ENCODE measurements at places on chromosomes 16 and 17.

GRCh38 chr17:43658900-43659299 lies 2.8 kb downstream of the MEOX1 start:
- no peak for DNase-seq

DNA sequence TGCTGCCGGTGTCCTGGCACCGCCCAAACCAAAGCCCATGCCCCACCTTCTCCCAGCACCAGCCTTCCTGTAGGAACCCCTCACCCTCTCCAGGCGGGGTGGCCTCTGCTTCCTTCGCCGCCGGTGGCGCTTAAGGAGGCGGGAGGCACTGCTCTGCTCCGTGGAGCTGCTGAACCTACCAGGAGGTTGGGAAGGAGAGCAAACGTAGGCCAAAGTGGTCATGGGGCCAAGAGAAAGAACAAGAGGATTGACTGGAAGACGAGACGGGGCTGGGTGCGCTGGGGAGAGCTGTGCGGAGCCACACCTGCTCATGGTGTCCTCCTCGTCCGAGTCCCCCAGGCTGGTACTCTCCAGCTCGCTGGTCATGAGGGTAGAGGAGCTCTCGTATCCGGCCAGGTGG lies 4.8 kb downstream of the DVL2 start:
- DNase-seq = no peak

- DNase-seq = no peak
Observed at GRCh38 chr17:48995974-48996721, 1.0 kb upstream of the IGF2BP1 start.

- DNase-seq = peak; percentile 58
Observed at GRCh38 chr16:81443688-81444447, 740 bp upstream of the CMIP start.

DNA sequence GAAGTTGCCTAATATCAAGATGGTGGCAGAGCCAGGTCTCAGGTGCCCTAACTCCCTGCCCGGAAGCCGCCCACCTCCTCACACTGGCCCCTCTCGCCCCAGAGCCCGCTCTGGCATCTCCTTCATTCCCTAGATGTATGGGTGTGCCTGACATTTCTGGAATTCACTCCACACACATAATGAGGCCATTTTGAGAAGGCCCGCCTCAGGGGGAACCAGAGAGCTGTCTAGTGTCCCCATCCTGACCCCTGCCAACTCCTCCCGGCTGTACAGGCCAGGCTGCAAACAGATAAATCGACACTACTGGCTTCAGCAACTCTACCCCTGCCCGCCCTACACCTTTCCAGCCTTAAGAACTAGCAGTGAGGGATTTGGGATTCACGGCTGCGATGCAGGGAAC lies 7.7 kb downstream of the WNT3 start:
- no peak for DNase-seq

DNA sequence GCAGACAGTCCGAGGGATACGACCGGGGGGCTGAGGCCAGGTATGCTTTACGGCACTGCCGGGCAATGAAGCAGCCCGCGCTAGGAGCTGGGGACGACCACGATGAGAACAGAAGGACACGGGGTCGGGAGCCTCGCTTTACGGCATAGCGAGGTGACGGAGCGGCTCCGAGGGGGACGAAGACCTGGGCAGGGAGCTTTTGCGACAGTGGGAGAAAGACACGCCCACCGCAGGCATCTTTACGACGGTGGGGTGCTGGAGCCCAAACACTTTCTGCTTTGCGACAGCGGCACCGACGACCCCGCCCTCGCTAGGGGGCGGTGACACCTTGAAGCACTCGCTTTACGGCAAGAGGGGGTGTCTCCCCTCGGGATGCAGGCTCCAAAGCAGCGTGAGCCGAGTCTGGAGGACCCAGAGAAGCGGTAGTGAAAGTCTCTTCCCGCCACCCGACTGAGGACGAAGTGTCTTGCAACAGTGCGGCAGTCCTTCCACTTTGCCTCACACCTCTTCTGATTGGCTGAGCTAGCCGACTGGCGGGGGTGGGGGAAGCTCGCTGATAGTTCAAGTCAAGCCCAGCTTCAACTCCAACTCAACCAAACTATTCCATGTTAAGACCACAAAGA lies 350 bp upstream of the NEURL4 start:
- peak; percentile 100 for DNase-seq

DNA sequence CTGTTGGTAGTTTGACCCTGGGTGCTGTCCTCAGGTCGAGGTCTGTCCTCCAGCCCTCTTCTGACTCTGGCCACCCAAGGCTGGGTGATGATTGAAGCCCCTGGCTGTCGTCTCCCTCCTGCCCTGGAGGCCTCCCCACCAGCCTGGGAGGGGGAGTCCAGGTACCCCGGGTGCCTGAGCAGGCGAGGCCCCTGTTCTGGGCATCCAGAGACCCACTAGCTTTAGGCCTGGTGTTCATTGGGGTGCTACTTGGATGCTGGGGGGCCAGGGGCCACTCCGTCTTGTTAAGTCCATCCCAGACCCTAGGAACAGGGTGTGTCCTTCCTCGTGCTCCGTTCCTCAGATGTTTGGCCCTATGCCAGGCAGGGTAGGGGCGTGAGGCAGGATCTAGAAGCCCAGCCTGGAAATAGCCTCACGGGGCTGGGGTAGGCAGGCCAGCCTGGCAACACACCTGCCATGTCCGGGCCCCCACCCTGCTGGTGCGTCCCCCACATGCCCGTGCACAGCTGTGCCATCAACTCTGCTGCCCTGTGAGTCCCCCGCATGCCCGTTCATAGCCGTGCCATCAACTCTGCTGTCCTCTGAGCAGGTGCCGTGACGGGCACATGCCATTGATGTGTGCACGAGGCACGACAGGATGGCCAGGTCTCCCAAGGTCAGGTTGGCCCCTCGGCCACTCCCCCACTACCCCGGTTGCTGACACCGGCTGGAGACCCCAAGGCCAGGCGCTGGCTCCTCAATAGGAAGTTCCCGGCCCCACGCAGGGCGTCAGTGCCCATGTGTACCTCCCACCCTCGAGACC lies 36.9 kb downstream of the GINS2 start:
- peak; percentile 72 for DNase-seq

- no peak for DNase-seq
Observed at GRCh38 chr17:77423589-77424451, 283.1 kb downstream of the SEC14L1 start.

DNA sequence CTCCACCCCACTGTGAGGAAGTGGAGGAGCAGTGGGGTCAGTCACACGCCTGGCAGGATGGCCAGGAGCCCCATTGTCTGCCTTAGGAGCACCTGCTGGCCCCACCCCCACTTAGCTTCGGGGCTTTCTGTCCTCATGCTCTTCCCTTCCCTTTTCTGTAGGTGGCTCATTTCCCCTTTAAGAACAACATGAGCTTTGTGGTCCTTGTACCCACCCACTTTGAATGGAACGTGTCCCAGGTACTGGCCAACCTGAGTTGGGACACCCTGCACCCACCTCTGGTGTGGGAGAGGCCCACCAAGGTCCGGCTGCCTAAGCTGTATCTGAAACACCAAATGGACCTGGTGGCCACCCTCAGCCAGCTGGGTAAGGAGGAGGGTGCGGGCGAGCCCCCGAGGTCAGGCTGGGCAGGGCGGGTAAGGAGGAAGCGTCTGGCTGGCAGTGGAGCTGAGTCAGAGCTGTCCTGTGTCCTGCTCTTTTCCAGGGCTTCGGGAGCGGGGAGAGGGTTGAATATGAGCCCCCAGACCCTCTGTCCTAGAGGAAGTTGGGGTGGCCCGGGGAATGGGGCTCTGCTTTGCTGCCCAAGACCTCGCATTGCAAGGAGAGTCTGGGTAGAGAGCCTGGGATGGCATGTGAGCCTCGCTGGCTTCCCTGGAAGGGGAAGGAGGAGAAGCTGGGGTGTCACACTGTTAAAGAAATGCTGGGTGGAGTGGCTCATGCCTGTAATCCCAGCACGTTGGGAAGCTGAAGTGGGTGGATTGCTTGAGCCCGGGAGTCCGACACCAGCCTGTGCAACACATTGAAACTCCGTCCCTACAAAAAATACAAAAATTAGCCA lies 9.2 kb upstream of the SERPINF1 start:
- peak; percentile 34 for DNase-seq

DNA sequence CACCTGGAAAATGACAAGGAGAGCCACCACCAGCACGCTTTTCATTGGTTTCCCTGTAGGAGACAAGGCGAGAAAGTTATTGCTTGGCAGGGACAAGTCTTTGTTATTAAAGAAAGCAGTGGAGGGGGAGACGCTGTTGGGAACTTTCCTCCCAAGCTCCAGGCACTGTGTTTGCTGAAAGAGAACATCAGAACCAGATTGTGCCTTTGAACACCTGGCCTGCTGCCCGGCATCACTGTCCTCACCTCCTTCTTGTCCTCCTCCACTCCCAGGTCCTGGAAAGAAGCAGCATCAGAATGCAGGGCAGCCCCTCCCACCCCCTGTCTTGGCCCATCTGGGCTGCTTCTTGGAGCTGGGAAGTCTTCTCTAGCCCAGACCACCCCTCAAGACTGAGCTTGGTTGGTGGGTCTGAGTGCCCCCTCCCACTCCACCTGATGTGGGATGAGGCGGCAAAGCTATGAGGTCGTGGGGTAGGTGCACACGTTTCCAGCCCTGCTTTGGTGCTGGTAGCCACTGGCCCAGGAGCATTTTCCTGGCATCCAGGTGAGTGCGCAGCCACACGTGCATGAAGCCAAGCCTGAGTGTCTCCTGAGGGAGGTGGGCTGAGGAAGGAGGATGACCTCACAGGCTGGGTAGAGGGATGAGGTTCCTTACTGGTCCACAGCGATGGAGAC lies 6.2 kb downstream of the CCR7 start:
- no peak for DNase-seq

DNA sequence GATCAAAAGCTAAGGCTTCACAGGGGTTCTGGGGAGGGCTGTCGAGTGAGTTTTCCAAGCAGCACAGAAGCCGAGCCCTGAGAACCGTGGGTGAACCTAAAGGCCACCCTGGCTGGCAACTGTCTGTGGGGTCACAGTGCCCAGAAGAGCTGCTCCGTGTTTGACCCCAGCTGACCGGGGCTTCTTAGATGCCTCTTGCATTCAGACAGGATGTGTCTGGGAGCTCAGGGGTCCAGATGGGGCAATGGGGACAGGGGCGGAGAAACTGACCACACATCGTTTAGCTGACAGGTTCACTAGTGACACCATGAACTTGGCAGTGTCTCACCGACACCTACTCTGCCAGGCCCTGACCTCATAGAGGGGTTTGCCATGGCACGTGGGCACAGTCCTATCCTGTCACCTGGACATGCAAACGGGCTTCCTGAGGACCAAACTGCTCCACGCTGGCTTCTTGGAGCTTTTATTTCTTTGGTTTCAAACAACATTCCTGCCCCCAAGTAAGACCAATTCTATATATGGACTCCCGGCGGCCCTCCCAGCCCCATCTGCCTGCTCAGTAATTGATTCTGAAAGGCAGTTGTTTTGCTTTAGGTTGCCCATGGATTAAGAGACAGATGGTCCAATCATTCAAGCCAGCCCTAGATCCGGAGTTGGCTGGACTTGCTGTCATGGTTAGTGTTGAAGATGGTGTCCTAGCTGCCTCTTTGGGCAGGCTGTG lies 22.2 kb downstream of the WSCD1 start:
- DNase-seq = no peak

DNA sequence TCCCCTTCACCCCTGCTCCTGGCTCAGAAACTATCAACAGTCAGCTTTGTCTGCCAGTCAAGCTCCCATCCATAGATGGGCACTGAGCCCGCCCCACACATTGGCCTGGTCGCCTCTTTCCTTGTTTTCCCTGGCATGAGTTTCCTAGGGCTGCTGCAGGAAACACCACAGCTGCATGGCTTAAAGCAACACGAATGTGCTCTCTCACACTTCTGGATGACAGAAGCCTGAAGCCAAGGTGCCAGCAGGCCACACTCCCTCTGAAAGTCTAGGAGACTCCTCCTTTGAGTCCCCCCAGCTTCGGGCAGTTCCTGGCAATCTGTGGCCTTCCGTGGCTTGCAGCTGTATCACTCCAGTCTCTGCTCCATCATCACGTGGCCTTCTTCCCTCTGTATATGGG lies 69.9 kb downstream of the TBC1D16 start:
- no peak for DNase-seq

DNA sequence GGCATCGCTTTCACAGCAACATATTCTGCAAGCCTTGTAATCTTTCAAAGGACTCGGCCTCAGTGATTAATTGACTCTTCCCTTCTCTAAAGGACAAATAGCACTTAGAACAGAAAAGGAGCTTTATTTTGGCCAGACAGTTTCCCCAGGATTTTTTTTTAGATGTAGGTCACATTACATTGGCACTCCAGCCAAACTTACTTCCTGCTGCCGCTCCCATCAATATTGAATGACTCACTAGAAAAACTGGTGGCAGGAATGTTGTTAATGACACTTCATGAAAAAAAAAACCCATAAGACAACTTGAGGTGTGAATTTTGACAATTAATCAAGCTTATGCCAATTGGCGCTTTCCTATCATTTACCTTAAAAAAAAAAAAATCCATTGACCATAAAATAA lies 432.6 kb downstream of the TOX3 start:
- peak; percentile 63 for DNase-seq

- no peak for DNase-seq
Observed at GRCh38 chr17:48640858-48641180, 14.7 kb upstream of the HOXB9 start.

DNA sequence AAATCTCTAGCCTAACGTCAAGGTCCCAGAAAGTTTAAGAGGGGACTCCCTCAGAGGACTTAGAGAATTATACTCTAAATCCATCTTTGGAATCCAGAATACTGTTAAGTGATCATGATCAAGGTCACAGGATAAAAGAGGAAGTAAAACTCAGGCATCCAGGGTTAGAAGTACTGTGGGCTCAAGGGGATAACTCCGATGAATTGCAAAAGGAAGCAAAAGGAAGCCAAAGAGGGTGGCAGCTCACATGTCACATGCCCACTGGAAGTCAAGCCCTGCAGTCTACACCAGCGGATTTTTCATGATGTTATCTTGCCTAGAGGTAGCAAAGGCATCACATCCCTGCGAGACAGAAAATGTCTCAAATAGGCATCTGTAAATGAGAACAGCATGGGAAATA lies 3.8 kb downstream of the ZNF821 start:
- DNase-seq = no peak

DNA sequence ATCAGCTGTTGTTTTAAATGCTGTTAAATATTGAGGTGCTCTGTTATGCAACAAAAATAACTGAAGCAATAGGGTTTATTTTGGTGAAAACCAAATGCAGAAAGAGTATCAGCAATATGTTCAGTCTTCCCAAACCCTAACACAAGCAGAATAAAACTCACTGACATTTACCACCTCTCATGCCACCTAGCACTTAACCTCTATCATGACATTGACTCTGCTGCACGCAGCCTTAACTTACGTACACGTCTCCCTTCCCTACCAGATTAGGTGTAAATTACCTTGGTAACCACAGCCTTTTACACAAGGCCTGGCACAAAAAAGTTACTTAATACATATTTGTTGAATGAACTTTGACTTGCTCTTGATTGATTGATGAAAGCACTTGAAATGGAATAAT lies 9.9 kb upstream of the AKAP1 start:
- DNase-seq = no peak

All from DMS53 (cell line).